WERI-Rb-1 (cell line): ENCODE measurements at places on chromosomes 1 and 21.

- no peak for DNase-seq
These were observed 216.1 kb downstream of the NPHP4 start for GRCh38 chr1:5776035-5776550.

DNA sequence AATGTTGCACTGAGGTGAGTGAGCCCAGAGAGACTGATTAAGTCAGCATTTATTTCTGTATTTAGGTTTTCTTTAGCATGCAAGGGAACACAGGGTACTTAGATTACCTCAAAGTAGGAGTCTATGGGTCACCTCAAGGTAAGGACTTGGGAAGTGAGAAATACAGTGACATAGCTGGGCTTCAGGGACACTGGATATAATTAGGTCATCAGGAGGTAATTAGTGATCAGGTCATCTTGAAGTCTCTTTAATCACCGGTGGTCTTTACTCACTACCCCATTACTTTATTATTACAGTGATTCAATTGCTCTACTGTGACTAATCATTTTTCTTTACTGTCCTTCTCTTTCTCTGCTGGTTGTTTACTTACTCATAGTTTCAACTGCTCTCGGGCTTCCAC, 59.9 kb upstream of the KCNK1 start:
- no peak for DNase-seq

DNA sequence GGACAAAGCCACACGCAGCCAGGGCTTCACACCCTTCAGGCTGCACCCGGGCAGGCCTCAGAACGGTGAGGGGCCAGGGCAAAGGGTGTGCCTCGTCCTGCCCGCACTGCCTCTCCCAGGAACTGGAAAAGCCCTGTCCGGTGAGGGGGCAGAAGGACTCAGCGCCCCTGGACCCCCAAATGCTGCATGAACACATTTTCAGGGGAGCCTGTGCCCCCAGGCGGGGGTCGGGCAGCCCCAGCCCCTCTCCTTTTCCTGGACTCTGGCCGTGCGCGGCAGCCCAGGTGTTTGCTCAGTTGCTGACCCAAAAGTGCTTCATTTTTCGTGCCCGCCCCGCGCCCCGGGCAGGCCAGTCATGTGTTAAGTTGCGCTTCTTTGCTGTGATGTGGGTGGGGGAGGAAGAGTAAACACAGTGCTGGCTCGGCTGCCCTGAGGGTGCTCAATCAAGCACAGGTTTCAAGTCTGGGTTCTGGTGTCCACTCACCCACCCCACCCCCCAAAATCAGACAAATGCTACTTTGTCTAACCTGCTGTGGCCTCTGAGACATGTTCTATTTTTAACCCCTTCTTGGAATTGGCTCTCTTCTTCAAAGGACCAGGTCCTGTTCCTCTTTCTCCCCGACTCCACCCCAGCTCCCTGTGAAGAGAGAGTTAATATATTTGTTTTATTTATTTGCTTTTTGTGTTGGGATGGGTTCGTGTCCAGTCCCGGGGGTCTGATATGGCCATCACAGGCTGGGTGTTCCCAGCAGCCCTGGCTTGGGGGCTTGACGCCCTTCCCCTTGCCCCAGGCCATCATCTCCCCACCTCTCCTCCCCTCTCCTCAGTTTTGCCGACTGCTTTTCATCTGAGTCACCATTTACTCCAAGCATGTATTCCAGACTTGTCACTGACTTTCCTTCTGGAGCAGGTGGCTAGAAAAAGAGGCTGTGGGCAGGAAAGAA, 8.1 kb downstream of the PSRC1 start:
- no peak for DNase-seq

- DNase-seq, result no peak
These were observed 21.3 kb upstream of the CYP4X1 start for GRCh38 chr1:47002211-47002610.
